ENCODE measurements at places on chromosomes 1 and 21.

DNA sequence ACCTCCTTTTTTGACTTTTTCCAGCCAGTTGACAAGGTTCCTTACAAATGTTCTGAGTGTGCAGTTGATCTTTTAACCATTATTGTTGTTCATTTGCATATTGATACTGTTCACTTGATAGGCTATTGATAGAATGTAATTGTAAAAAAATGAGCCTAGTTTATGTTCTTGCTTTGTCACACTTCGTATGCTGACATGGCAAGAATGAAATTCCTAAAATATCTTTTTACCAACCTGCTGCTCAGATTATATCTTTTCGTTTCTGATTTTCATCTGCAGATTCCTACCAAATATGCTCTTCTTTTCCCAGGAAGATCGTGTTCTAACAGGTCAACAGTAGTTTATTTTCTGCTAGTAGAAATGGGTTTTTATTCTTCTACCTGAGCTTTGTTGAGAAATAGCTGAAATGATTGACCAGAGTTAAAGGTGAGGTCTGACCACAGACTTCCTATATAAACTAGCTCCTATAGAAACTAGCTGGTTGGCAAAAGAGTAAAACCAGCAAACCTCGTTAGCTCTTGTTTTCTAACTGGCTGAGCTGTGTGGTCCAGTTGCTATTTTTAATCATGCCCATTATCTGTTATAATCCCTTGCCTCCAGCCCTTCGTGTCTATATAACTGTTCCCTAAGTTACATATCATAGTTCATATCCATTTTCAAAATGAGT is 174.8 kb downstream of the HS2ST1 start:
- no peak for DNase-seq

DNA sequence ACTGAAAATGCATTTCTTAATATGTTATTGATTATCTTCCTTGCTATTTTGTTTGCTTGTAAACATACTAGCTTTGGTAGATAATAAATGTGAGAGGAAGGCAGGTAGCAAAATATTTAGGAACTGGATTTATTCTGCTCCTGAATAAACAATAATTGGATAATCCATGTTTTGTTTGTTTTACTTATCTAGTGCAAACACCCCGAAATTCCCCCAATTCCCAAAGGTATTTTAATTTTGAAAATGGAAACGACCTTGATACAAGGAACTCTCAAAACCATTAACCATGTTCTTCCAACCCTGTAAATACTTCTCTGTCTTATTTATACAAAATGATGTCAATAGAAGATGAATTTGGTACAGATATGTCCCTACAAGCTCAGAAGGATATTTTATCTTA is 3.0 kb downstream of the USH2A start:
- DNase-seq, result no peak

GRCh38 chr1:24921412-24921811 is 8.7 kb downstream of the RUNX3 start:
- DNase-seq, result no peak

DNA sequence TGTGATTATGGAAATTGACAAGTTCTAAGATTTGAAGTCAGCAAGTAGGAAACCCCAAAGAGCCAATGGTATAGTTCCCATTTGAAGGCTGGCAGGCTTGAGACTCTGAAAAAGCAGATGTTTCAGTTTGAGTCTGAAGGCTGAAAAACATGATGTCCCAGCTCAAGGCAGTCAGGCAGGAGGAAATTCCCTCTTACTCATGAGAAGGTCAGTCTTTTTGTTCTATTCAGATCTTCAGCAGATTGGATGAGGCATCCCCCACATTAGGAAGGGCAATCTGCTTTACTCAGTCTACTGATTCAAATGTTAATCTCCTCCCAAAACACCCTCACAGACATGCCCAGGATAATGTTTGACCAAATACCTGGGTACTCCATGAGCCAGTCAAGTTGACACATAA is 372.5 kb upstream of the ST6GALNAC5 start:
- no peak for DNase-seq

DNA sequence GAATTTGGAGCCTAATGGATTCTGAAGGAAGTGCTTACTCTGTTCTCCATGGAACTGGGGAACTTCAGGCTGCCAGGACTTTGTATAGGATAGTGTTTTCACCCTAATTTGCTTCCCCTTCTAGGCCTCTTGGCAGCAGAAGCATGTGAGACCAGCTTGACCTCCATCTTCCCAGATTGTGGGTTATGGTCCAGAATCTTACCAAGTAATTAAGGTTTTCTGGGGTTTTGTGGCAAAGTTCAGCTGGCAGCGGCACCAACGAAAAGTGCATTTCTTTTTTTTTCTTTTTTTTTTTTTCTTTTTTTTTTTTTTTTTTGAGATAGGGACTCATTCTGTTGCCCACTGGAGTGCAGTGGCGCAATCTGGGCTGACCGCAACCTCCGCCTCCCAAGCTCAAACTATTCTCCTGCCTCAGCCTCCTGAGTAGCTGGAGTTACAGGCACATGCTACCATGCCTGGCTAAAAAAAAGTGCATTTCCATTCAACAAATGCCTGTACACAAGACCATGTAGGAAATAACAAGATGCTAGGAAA is 3.4 kb upstream of the BMP8A start:
- no peak for DNase-seq

DNA sequence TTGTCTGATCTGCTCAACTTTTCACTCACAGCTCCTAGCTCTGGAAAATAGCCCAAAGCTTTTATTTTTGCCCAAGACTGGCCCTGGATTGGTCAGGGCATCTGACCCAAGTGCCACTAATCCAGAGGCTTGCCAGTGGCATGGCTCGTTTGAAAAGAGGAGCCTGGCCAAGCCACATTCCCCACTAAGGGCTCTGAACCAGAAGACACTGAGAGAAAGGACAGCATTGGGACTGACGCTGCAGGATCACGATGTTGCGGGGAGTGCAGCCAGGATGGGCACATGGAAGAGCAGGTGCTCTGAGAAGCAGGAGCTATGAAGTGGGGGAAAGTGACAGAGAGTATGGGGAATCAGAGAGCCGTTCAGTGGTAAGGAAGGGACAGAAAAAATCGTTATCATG is 44.9 kb upstream of the TSPAN2 start:
- no peak for DNase-seq

DNA sequence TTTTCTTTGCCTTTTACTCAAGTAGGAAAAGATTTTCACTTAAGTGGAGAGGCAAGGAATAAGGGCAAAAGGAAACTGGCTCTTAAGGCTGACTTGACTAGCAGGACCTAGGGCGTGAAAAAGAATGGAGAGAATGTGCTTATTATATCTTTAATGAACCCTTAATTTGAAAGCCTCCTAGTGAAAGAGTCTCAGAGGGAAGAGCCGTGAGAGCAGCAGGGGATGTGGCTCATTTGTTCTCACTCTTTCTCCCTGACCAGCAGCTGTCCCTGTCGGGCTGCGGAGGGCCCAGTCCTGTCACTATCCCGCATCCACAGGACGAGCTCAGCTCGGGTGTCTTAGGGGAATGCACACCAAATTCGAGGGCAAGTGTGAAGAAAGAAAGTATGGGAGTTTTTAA is 180.1 kb downstream of the EDEM3 start:
- no peak for DNase-seq

GRCh38 chr1:147748676-147749350 is 11.6 kb downstream of the GJA5 start:
- no peak for DNase-seq

DNA sequence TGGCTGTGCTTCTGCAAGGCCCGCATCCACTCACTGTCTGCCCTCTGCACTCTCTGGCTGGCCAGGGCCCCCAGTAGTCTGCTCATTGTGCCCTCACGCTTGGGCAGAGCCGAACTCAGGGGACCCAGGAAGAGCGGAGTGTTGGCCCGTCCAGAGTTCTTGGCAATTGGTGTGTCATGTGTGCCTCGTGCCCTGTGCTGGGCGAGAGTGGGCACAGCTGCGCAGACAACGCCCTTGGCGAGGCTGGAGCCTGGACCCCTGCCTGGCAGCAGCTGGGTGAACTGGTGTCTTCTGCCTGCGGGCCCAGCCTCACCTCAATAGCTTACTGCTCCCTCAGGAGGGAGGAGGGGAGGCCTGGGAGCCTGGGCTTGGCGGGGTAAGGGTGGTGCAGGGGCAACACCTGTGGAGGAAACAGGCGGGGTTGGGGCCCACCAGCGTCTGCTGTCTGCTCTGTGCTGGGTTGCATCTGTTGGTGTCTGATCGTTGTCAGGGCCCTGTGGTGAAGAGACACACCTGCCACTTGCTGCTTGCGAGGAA is 2.1 kb downstream of the GUK1 start:
- DNase-seq, result no peak

DNA sequence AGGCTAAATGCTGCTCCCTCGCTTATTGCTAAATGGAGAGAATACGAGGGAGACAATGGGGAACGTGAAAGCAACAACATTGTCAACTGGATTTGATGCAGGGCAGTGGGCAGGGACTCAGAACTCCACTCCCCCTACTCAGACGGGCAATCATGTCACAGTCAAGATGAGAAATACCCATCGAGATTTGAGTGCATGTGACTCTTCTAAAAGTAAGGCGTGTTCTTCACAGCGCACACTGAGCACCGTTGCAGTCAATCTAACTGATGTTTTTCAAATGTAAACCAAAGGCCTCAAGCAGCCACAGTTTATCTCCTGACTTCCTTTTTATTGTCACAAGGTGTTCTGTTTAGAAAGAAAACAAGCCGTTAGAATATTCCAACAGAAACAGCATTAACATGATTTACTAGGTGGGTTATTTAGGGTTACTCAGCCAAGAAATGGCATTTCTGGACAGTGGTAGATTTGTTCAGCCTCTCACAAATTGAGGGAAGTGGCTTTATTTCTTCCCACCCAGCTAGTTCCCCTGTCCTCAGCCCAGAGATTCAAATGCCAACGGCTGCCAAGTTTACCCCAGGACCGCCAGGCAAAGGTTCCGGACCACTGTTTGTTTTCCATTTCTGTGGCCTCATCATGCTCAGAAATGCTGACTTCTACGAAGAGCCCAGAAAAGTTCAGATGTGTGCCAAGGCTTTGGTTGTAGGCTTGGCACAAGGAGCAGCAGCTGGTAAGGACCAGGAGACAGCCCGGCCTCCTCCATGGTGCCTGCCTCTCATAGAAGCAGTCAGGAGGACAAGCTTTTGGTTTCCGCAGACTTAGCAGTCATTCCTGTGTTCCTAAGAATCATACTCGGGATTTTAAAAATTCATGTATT is 171.4 kb downstream of the KIF26B start:
- no peak for DNase-seq

DNA sequence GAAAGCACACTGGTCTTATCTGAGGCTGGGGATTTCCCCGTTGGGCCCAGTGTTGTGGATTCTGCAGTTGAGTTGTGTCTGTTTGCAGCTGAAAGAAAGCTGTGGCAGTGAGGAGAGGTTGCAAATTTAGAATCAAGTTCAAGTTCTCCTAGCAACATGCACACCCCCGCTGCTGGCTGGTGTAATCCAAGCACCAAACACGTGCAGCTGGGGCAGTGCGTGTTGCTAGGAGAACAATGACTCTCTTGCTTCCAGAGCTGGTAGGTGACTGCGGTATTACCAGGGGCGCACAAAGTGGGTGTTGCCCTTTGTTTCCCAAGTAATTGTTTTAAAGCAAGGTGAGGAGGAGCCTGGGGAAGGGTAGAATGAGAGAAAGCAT is 91.5 kb downstream of the IER5 start:
- DNase-seq, result peak; percentile 45

DNA sequence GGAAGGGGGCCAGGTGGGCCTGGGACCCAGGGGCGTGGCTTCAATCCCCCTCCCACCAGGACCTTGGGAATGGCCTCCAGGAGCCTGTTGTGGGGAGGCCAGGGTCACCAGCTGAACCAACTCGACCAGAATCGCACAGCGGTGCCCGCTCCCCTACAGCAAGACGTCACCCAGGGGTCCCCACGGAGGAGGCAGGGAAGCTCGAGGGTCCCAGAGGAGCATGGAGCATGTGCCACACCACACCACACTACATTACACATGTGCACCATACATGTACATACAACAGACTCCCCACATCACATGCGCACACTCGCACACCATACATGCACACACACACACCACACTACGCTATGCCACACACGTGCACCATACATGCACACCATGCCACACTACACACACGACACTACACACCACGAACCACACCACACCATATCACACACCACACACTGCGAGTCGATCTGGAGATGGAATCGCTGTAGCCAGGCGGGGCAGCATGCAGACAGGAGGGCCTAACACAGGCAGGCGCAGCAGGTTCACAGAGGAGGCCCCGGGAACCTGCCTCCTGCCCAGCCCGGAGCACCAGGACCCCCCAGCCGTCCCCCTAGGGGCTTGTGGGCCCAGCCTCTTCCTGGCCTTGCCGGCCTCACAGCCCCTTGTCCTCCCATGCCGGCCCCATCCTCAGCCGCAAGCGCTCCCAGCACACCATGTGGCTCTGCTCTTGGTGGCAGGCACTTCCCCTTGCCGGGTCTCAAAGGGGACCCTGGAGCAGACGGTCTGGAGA is 596 bp downstream of the ITGB2 start:
- no peak for DNase-seq

GRCh38 chr1:11373895-11374747 is 101.1 kb downstream of the UBIAD1 start:
- peak; percentile 78 for DNase-seq

DNA sequence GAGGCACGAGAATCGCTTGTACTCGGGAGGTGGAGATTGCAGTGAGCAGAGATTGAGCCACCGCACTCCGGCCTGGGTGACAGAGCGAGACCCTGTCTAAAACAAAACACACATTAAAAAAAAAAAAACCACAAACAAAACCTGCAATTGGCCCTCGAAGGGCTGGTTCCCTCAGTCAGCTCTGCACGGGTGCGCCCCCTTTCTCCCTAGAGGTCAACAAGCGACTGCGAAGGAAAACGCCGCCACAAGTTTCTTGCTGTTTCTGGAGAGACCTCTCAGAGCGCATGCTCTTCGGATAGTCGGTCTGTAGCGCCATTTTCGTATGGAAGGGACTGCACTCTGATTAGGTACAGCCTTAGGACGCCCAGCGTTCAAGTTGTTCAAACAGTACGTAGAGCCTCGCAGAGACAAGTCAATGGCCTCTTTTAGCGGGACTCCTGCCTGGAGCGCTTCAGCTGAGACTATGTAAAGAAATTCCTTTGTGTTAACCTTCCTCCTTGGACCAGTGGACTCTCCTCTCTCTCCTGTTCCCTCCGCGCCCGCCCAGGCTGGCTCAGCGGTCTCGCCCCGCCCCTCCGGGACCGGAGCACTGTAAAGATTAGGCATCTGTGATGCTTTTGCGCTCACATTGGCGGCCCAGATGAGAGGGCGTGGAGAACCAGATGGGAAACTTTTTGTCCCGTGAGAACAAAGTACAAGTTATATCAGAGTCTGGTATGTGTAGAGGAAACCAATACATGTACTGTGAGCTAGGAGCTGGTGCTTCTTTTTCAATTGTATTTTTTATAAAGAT is 1.0 kb upstream of the CDC14A start:
- DNase-seq, result peak; percentile 63

DNA sequence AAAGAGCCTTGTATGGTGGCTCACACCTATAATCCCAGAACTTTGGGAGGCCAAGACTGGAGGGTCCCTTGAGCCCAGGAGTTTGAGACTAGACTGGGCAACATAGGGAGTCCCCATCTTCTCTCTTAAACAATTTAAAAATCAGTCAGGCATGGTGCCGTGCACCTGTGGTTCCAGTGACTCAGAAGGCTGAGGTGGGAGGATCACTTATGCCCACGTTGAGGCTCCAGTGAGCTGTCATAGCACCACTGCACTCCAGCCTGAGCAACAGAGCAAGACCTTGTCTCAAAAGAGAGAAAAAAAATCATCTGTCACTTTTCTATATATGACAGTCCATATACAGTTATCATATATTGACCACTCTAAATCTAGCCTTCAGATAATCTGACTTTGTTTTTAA is 658.3 kb downstream of the LTN1 start:
- DNase-seq, result no peak
